Stimulated activated CD4-positive, alpha-beta T cell treated with anti-CD3 and anti-CD28 coated beads, Interleukin-15, amount 100 ng/mL, for 48 hours (primary cell): ENCODE measurements at places on chromosomes 12 and 14.

DNA sequence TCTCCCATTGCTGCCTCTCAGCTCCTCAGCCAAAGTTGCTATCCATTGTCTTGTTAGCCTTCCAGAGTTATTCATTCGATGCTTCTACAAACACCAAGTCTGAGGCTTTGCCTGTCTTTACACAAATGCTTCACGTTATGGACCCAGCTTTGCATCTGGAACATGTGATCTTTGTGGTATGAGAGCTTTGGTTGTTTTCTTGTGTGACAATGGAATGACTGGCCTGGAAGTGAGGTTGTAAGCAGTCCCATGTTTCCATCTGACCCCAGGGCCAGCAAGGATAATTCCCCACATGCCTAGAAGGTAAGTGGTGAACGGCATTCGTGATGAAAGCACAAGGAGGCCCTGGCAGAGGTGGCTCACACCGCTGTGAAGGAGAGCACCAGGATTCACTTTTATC lies 866.7 kb upstream of the TMEM132C start:
- no peak for DNase-seq

DNA sequence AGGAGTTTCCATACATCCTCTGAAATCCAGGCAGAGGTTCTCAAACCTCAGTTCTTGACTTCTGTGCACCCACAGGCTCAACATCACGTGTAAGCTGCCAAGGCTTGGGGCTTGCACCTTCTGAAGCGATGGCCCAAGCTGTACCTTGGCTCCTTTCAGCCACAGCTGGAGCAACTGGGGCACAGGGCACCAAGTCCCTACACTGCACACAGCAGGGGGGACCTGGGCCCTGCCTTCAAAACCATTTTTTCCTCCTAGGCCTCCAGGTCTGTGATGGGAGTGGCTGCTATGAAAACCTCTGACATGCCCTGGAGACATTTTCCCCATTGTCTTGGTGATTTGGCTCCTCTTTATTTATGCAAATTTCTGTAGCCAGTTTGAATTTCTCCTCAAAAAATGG lies 10.6 kb downstream of the AREL1 start:
- DNase-seq = no peak

GRCh38 chr12:111158992-111159391 lies 209.9 kb downstream of the PHETA1 start:
- no peak for DNase-seq

DNA sequence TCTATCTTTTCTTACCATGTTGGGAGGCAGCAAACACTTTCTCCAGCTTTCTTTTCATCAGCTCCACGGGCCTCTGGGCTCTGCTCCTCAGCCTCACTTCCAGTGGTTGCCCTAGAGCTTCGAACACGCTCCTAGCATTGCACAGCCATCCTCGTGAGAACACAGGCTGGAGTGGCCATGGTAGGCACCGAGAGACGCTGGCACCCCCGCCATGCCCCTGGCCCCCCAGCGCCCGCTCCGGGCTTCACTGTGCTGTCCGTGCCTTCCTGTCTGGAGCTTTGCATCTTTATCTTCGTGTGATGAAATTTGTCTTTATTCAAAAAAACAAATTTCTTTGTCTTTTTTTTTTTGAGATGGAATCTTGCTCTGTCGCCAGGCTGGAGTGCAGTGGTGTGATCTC lies 352.2 kb downstream of the TMEM121 start:
- no peak for DNase-seq

DNA sequence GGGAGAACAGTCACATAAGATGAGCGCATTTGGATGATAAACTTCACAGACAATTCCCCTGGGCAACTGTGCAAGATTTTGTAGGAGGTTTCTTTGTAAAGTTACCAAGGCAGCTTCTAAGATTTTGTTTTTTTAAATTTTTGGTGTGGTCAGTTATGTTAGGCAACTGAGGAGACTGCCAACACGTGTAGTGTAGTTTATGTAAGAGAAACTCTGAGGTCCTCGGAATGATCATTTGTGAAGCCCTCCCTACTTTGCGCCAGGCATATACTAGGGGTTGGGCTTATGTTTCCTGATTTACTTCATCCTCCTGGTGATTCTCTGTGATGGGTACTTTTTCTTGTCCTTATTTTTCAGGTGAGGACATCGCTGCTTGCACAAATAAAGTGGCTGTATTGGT lies 433.6 kb downstream of the TMEM132D start:
- no peak for DNase-seq

GRCh38 chr14:41925409-41925808 lies 318.7 kb downstream of the LRFN5 start:
- DNase-seq = no peak

DNA sequence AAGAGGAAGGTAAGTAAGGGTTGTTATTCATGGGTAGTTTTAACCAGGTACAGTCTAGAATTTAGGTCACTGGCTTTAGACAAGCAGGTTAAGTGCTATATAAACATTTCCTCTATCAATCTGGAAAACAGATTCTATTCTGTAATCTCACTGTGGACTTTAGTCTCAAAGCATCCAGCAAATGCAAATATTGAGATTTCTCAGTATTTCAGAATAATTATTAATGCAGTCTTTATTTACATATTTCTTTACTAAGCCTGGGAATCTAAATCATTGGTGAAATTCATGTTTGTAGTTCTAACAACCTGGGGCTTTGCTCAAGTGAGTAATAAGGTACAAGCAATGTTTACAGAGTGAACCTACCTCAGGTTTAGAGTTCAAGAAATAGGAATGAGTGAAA lies 61.9 kb downstream of the SLC41A2 start:
- no peak for DNase-seq

DNA sequence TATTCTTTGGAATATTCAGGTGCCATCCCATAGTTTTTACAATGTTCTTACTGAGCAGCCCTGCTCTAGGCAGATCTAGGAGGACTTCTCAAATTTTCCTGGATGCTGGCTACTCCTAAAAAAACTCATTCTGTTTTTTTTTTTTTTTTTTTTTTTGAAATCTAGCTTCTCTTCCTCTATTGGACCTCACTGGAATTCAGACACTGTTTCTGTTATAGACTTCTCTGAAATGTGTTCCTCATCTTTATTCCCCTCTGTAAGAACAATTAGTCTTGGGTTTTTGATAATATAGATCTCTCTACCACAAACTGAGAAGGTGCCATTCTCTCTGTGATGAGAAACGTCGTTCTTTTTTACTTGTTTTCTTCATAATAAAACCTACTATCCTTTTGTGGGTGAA lies 115.3 kb upstream of the CCND2 start:
- DNase-seq = no peak

DNA sequence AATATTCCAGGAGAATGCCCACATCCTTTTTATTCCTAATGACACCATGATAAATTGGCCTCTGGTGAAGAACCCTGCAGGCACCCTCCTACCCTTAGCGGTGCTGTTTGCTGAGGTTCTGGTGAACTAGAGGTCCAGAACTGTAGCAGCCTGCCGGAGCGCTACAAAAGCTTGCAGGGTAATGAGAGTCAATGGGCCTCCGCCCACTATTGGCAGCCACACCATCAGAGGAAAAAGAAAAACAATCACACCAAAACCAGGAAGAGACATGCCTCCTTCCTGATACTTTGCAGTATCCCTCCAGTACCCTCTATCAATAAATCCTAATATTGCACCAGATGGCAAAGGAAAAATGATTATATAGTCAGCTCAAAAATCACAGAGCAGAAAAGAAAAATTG lies 142.9 kb downstream of the SPTSSA start:
- no peak for DNase-seq

- no peak for DNase-seq
These were observed 51.0 kb upstream of the PRB2 start for GRCh38 chr12:11446372-11446771.

DNA sequence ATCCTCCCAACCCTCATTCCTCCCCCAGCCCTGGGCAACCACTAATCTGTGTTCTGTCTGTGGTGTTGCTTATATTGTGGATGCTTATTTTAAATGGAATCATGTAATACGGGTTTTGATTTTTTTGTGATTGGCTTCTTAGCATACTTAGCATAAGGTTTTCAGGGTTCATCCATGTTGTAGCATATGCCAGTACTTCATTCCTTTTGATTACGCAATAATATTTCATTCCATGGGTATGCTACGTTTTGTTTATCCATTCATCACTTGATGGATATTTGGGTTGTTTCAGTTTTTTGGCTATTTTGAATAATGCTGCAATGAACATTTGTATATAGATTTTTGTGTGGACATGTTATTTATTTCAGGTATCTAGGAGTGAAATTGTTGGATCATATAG lies 82.9 kb downstream of the TSPAN9 start:
- no peak for DNase-seq

- no peak for DNase-seq
These were observed 318.8 kb downstream of the NAV3 start for GRCh38 chr12:78149459-78149858.

GRCh38 chr14:95725685-95726336 lies 11.9 kb upstream of the TCL1A start:
- DNase-seq = no peak

DNA sequence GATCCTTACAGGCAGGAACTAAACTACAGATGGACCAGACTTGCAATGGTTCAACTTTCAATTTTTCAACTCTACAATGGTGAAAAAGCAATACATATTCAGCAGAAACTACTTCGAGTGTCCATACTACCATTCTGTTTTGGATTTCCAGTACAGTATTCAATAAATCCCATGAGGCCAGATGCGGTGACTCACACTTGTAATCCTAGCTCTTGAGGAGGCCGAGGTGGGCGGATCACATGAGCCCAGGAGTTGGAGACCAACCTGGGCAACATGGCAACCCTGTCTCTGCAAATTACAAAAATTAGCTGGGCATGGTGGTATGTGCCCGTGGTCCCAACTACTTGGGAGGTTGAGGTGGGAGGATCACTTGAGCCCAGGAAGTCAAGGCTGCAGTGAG lies 336.1 kb downstream of the MED13L start:
- DNase-seq = no peak

- no peak for DNase-seq
These were observed 309.8 kb upstream of the TMEM132C start for GRCh38 chr12:127957001-127957660.
